ENCODE measurements at places on chromosomes 5 and 9. TPM values are rescaled to one million over a fixed set of nuclear protein-coding genes. Genes with fewer than 3 reads are reported as not detected.

The OR1Q1 gene
- total RNA-seq: not detected

The CTNND2 gene
- 1.9 TPM for total RNA-seq

The GPRIN1 gene
- total RNA-seq: 0.33 TPM

The PCDHB9 gene
- total RNA-seq: 4.4 TPM

The BSPRY gene
- 0.66 TPM for total RNA-seq

DNA sequence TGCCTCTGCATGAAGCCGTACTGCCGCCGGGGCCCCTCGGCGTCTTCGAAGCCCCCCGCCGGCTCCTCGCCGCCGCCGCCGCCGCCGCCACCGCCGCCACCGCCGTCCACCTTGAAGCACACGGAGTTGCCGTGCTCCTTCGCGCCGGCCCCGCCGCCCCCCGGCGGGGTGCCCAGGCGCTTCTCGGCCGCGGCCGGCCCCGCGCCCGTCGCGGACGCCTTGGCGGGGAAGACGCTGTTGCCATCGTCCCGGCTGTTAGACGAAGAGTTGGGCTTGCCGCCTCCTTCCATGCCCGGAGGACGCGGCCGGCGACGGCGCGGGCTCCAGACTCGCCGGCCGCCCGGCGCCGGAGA, 400 bp downstream of the HCN1 start:
- DNase-seq: no peak
- no peak overlapping the region for H3K27ac ChIP-seq
- H3K4me3 ChIP-seq: no peak overlapping the region
- peaks cover 13% of the 10 kb centered on the region for H3K4me1 ChIP-seq

- DNase-seq: no peak
- H3K27ac ChIP-seq: peak overlapping the region; percentile 95
- H3K27me3 ChIP-seq: no peaks in the 10 kb centered on the region
- peaks cover 46% of the 10 kb centered on the region for H3K4me1 ChIP-seq
- no peaks in the 10 kb centered on the region for H3K36me3 ChIP-seq
Observed at GRCh38 chr9:99106044-99106375, 1.1 kb downstream of the TGFBR1 start.

- H3K27me3 ChIP-seq: no peaks in the 10 kb centered on the region
- H3K4me3 ChIP-seq: no peak overlapping the region
- H3K27ac ChIP-seq: no peak overlapping the region
- H3K4me1 ChIP-seq: no peaks in the 10 kb centered on the region
Observed at GRCh38 chr9:124437086-124437485, 13.2 kb upstream of the ADGRD2 start.

DNA sequence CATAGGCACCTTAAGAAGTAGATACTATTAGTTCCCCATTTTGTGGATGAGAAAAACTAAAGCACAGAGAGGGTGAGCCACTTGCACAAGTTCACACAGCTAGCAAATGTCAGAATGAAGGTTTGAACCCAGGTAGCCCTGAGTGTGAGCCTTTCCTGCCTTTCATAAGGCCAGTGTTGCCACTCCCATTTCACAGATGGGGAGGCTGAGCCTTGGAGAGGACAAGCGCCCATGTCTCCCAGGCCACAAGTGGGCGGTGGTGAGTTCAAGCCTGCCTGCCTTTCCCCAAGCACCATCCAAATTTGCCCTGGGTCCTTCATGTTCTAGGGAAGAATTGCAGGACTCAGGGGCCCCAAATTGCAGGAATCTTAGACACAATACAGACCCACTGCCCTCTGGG, 50.6 kb downstream of the LHX2 start:
- no peak overlapping the region for H3K27ac ChIP-seq
- H3K36me3 ChIP-seq: no peaks in the 10 kb centered on the region
- H3K4me1 ChIP-seq: no peaks in the 10 kb centered on the region
- H3K27me3 ChIP-seq: no peaks in the 10 kb centered on the region
- no peak for DNase-seq
- H3K4me3 ChIP-seq: no peak overlapping the region

DNA sequence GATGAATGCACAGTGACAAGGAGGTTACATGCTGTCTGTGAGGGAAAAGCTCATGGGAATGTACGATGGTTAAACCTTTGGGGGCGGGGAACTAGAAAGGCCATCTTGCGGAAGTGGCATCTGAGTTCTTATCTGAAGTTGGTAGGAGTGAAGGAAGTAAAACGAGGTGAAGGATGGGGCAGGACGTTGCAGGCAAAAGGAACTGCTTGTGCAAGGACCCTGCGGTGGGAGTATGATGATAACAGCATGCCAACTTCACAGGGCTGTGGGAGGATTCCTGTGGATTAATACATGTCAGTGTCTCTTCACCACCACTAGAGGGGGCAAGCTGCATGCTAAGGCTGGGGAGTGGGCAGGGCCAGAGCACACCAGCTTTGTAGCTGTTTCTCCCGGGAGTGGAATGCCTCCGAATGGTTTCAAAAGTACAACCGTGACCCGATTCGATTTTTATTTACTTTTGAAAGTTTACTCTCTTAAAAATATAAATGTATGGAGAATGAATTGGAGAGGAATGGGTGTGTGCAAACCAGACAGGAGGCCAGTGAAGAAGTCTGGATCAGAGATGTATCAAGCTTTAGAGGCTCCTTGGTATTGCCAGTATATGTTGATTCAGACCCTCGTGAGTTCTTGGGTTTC, 62.5 kb downstream of the CYFIP2 start:
- H3K27ac ChIP-seq: no peak overlapping the region
- H3K36me3 ChIP-seq: no peaks in the 10 kb centered on the region
- DNase-seq: peak; percentile 84
- peaks cover 9% of the 10 kb centered on the region for H3K4me1 ChIP-seq

DNA sequence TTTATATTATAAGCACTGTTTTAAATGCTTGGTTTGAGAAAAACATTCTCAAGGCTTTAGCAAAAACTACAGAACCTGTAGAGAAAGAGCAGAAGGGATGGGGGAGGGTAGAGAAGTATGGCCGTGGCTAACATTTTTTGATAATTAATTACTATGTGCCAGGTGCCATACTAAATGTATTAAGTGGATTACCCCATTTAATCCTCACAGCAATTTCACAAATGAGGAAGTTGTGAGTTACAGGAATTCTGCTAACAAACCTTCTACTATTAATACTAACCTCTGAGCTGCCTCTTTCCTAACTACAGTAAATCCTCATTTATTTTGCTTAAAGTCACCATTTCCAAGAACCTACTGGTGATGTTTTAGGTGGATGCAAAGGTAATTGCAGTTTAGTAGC, 157.9 kb downstream of the RNF180 start:
- no peak for DNase-seq
- H3K27ac ChIP-seq: no peak overlapping the region
- H3K4me3 ChIP-seq: no peak overlapping the region

DNA sequence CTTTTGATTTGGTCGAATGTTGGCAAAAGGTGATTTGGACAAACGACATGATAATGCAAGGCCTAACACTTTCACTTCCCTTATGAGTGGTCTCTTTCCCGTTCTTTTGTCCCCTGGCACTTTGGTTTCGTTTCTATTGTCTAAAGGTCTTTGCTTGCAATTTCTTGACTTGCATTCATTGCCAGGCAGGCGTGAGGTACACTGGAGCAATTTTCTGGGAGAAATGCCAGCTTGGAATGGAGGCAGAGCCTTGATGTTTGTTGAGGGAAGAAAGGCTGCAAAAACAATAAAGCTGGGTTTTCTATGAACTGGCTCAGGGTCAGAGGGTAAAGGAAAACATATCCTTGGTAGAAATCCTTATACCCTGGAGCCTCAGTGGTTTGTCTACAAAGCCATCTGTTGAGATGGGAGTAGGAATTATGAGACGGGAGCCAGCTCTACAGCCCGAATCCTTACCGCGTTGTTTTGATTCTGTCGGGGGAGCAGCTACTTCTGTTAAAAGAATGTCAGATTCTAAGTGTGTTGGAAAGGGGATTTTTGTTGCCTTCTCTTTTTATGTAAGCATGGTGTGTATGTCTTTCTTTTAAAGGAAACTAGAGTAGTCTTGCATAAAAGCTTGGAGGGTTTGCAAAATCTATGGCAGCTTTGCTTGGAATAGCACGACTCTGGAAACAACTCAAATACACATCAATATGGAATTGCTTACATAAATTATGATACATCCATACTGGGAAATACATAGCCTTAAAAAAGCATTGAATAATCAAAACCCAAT, 158.9 kb downstream of the RMI1 start:
- H3K36me3 ChIP-seq: no peaks in the 10 kb centered on the region
- H3K4me1 ChIP-seq: peaks cover 15% of the 10 kb centered on the region

GRCh38 chr9:99445371-99445891, 223.3 kb downstream of the SEC61B start:
- H3K36me3 ChIP-seq: no peaks in the 10 kb centered on the region
- H3K4me1 ChIP-seq: peaks cover 8% of the 10 kb centered on the region
- DNase-seq: no peak
- no peaks in the 10 kb centered on the region for H3K27me3 ChIP-seq

DNA sequence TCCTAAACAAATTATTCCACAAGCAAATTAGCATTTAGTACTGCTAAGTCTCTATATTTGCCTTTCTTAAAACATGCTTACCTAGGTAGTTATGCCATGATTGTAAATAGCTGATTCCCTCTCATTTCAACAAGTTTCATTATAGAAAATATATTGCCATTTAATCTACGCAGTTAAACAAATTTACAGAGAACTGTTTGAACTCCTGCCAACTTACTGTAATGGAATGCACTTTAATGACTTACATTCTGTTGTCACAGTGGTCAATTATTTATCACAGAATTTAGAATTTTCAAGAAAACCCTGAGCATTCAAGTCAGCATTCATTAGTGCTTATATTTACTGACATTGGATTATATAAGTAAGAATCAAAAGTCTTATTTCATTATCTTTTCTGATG, 19.6 kb downstream of the SLC38A9 start:
- no peak overlapping the region for H3K4me3 ChIP-seq
- no peaks in the 10 kb centered on the region for H3K27me3 ChIP-seq
- no peak for DNase-seq

DNA sequence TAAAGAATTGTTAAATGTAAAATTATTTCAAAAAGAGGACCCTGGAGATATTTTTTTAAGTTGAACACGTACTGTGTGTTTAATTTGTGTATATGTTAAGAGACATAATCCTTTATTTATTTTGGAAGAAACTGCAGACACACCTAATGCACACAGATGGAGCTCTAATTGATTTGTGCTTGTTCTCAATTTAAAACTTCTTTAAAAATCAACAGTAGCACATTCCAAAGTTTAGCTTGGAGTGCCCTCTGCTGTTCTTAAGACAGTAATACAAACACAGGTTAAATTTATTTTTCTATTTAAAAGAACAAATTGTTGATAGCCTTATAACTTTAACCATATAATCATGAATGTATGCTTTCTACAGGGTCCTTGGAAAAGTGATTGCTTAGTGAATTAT, 277.6 kb upstream of the ADAMTS16 start:
- H3K27me3 ChIP-seq: no peaks in the 10 kb centered on the region
- no peaks in the 10 kb centered on the region for H3K36me3 ChIP-seq
- no peak overlapping the region for H3K27ac ChIP-seq
- no peak overlapping the region for H3K4me3 ChIP-seq
- no peak for DNase-seq

GRCh38 chr5:34494111-34494755, 161.9 kb upstream of the RAI14 start:
- peaks cover 43% of the 10 kb centered on the region for H3K4me1 ChIP-seq
- no peaks in the 10 kb centered on the region for H3K36me3 ChIP-seq
- no peak for DNase-seq

- H3K27me3 ChIP-seq: no peaks in the 10 kb centered on the region
- no peak overlapping the region for H3K27ac ChIP-seq
- H3K4me3 ChIP-seq: no peak overlapping the region
Observed at GRCh38 chr9:81268048-81268447, 421.3 kb downstream of the TLE1 start.

DNA sequence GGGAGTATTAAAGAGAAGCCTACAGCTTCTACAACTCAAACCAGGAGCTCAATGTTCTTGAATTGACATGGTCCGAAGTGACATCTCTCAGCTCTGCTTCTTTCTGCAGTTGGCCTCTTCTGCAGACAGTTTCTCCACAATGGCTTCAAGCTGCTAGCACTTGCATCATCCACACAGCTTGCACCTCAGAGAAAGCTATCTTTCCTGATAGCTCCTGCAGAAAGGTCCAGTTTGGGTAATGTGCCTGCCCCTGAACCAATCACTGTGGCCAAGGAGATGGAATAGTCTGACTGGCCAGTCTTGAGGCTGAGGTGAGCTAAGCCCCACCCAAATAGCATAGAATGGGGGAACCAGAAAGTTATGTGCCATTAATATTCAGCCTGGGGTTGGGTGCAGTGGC, 95.8 kb upstream of the ABCA1 start:
- no peak for DNase-seq
- no peaks in the 10 kb centered on the region for H3K4me1 ChIP-seq
- no peaks in the 10 kb centered on the region for H3K36me3 ChIP-seq
- no peak overlapping the region for H3K27ac ChIP-seq
- H3K4me3 ChIP-seq: no peak overlapping the region
- H3K27me3 ChIP-seq: no peaks in the 10 kb centered on the region

DNA sequence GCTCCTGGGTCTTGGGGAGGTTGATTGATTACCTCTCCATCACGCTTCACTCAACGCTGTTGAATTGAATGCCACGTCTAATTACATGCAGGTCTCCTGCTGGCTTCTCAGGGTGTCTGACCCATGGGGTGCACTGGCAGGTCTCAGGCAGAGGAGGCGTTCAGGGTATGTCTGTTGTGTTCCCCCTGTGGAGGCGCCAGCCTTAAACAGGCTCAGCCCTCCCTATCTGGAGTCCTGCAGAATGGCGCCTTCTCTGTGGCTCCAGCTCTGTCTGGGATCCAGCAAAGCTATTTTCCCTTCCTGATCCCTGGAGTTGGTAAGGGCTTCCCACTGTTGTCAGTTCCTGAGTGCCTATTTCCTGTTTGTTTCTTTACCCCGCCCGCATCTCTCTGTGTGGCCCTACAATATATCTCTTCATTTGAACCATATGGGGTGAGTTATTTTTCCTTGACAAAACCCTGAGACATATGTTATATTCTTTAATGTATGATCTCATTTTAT, 150.0 kb downstream of the NTRK2 start:
- H3K27me3 ChIP-seq: no peaks in the 10 kb centered on the region
- H3K27ac ChIP-seq: no peak overlapping the region
- no peaks in the 10 kb centered on the region for H3K36me3 ChIP-seq
- no peaks in the 10 kb centered on the region for H3K4me1 ChIP-seq
- H3K4me3 ChIP-seq: no peak overlapping the region
- DNase-seq: no peak

DNA sequence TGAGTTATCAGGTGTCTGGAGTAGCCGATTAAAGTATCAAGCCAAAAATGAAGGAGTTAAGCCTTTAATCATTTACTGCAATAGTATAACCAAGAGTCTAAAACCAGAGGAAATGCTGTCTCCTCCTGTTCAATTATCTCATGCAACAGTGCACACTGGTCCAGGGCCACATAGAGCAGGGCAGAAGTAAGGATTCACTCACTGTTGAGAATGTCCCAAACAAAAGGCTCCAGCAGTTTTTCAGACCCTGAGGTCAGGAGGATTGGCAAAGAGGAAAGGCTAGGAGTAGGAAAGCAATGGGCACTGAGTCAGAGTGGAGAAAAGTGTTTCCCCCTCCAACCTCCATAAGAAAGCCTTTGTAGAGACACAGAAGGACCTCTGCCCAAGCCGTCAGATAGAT, 168.2 kb downstream of the RNF180 start:
- H3K4me3 ChIP-seq: no peak overlapping the region
- H3K36me3 ChIP-seq: peaks cover 25% of the 10 kb centered on the region
- DNase-seq: no peak
- no peaks in the 10 kb centered on the region for H3K27me3 ChIP-seq

- no peak for DNase-seq
- H3K27me3 ChIP-seq: no peaks in the 10 kb centered on the region
- H3K27ac ChIP-seq: no peak overlapping the region
- H3K4me1 ChIP-seq: peaks cover 7% of the 10 kb centered on the region
Observed at GRCh38 chr5:150219142-150219541, 29.3 kb downstream of the SLC6A7 start.

GRCh38 chr9:34623374-34624235, 3.3 kb upstream of the DCTN3 start:
- H3K4me3 ChIP-seq: no peak overlapping the region
- DNase-seq: peak; percentile 71
- H3K36me3 ChIP-seq: no peaks in the 10 kb centered on the region
- H3K4me1 ChIP-seq: no peaks in the 10 kb centered on the region
- peaks cover 45% of the 10 kb centered on the region for H3K27me3 ChIP-seq
